ENCODE measurements at places on chromosomes 13 and 19.

DNA sequence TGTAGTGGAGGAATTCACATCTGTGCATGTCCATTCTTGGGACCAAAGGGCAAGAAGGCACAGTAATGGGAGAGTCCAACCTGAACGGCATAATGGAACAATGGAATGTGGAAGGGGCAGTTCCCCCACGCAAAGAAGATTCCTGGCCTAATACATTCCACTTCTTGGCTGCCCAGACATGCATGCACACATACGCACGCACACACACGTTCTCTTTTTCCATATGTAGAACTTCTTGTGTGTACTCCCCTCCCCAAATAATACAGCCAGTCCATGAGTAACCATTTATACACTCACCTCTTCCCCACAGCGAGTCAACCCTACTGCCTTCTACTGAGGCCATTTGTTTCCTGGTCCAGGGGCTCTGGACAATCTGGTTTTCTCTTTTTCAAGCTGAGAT is 6.0 kb upstream of the STK24 start:
- DNase-seq: no peak

- DNase-seq: no peak
Observed at GRCh38 chr13:37102896-37103295, 2.6 kb downstream of the CSNK1A1L start.

DNA sequence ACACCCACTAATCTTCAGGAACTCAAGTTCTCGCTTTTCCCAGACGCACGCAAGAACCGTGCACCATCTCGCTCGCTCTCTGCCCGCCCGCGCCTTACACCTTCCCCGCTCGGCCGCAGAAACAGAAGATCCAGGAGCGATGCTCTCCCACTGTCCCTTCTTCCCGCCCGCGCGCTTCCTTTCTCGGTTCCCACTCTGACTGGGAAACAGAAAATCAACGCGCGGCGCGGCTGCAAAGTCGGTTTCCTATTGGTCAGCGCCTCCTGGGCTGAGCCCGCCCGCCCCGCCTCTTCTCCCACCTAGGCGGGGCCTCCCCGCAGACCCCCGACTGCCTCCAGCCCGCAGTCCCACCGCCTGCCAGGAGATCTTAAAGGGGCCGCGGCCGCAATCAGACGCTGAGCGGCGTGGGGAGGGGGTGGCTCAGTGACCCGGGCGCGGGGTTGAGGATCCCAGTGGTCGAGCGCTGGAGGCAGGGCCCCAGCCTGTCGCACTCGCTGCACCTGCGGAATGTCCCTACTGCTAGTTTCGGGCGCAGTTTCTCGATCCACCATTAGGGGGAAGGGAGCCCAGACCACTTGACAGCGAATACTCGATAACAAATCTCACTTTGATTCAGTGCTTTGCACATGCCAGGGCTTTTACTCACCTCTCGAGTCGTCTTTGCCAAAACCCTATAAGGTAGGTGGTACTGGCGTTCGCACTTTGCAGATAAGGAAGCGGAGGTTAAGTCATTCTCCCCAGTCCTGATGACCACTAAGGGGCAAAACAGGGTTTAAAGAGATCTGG is 700 bp upstream of the SLC25A23 start:
- DNase-seq: peak; percentile 95

- DNase-seq: no peak
Observed at GRCh38 chr19:58021541-58022282, 12.1 kb upstream of the ZSCAN1 start.

GRCh38 chr19:45040059-45040771 is 1.4 kb downstream of the CLASRP start:
- no peak for DNase-seq

GRCh38 chr19:48636859-48637448 is at the start of gene DBP:
Gene DBP (minus strand): TSS chr19:48637379. CDS start chr19:48636994, 385 bp downstream.
- DNase-seq: no peak

DNA sequence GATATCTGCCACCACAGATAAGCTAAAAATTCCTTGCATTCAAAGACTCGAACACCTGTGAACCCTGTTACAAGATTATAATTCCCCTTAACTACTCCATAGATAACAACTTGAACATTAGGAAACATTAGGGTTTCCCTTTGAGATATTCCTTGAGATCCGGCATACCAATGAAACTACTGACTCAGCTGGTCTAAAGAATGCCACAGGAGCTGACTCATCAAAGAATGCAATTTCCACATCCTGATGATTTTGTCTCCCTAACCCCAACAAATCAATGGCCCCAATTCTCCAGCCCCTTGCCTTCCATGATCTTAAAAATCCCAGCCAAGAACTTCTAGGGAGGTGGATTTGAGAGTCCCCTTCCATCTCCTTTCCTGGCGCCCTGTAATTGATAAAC is 35.6 kb upstream of the ZNF599 start:
- no peak for DNase-seq

DNA sequence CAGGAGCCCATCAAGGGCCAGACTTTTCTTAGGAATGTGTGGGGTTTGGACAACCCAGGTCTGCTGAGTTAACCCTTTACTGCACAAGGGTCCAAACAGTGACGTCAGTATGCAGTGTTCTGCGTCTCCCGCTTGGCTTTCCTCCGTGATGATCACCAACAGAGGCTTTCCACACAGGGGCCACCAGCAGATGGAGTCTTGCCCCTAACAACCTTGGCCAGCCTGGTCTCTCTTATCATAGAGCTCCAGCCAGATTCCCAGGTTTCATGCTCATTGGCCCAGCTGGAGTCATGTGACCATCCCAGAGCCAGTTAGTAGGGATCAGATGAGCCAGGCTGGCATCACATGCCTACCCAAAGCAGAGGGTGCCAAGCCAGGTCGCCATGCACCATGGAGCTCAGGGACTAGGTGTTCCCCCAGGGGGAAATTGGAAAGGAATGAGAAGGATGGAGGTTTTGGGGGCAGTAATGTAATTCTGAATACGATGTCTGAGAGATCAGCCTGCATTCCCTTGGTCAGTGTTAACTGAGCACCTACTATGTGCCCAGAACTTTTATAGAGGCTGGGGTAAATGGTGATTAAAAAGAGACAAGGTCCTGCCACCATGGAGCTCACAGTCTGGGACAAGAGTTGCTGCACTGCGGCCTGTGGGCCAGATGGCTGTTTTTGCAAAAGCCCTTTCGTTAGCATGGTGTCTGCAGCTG is 61.2 kb downstream of the MYH14 start:
- no peak for DNase-seq

- no peak for DNase-seq
Observed at GRCh38 chr19:49973987-49974386, 13.0 kb upstream of the SIGLEC11 start.

DNA sequence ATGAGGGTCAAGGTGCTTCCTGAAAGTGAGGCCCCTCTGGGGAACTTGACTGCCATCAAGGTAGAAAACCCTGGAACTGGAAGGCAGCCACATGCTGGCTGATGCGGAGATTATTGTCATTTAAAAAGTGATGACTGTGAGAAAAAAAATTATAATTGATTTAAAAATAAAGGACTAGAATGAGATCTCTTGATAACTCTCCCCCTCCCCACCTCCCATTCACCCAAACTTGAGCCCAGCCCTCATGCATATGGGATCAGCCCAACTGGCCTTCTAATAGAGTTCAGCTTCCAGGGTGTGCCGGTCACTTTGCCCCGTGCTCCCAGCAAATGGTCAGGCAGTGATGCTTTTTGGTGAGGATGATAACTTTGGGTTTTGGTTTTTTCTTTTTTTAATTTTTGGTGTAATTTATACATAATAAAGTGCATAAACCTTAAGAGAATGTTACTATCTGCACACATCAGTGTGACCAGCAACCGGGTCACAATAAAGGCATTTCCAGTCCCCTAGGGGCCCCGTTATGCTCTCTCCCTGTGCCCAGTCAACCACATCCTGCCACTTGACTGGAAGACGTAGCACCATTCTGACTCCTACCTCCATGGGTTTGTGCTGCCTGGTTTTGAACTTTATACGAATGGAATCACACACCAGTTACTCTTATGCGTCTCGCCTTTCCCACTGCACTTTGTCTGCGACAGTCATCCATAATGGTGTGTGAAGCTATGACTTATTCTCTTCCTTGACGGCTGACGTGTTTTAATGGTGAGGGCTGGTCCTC is 187.9 kb downstream of the USP12 start:
- no peak for DNase-seq

DNA sequence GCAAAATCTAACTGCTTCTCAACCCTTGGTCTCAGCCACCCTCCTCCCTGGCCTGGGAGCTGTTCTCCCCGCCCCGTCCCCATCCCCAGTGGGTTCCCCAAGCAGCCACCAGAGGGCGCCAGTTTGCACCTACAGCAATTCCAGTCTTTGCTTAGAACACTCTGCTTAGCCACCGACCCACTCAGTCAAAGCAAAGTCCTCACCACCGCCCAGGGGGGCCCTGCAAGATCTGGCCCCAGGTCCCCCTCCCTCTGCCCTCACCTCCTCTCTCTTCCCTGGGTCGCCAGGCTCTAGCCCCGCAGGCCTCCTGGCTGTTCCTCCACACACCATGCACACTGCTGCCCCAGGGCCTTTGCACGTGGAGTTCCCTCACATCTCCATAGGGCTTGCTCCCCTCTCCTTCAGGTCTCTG is 12.4 kb downstream of the TMEM143 start:
- DNase-seq: no peak

GRCh38 chr19:30003866-30004265 is 61.8 kb downstream of the URI1 start:
- DNase-seq: no peak

- peak; percentile 4 for DNase-seq
Observed at GRCh38 chr19:344625-345319, at the start of gene MIER2. Gene MIER2 (minus strand): TSS chr19:344796. CDS start chr19:344782, 14 bp downstream.

GRCh38 chr19:5302396-5302795 is 38.2 kb downstream of the PTPRS start:
- DNase-seq: no peak

DNA sequence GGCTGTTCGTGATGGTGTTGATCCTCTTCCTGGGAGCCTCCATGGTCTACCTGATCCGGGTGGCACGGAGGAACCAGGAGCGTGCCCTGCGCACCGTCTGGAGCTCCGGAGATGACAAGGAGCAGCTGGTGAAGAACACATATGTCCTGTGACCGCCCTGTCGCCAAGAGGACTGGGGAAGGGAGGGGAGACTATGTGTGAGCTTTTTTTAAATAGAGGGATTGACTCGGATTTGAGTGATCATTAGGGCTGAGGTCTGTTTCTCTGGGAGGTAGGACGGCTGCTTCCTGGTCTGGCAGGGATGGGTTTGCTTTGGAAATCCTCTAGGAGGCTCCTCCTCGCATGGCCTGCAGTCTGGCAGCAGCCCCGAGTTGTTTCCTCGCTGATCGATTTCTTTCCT is 12.2 kb upstream of the C19orf33 start:
- DNase-seq: no peak

- no peak for DNase-seq
Observed at GRCh38 chr19:28210886-28211285, 1002.1 kb downstream of the UQCRFS1 start.

DNA sequence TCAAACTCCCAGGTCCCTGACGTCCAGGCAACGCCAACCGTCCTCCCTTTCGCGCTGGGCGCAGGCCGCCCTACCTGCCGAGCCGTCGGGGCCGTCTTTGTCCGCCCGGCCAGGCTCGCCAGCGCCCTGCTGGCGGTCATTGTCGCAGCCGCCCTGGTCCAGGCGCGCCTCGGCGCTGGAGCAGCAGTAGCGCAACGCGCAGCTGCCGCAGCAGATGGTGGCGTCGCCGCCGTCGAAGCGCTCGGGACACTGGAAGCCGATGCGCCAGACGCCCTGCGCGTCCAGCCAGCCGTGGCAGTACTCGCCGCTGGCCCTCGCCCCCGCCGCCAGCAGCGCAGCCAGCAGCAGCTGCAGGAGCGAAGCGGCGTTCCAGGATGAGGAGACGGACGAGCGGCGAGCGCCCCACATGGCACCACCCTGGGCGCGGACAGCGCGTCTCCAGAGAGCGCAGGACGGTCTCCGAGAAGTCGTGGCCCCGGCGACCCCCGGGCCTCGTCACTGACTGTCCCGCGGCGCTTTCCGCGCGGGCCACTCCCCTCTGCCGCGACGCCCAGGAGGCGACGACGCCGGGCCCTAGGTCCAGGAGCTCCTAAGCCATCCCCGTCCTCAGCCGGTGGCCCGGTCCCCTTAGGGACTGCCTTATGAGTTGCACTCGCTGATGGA is 1.1 kb downstream of the SHISA2 start:
- DNase-seq: peak; percentile 40

GRCh38 chr19:48994035-48994386 is 324 bp downstream of the RUVBL2 start:
- DNase-seq: no peak

DNA sequence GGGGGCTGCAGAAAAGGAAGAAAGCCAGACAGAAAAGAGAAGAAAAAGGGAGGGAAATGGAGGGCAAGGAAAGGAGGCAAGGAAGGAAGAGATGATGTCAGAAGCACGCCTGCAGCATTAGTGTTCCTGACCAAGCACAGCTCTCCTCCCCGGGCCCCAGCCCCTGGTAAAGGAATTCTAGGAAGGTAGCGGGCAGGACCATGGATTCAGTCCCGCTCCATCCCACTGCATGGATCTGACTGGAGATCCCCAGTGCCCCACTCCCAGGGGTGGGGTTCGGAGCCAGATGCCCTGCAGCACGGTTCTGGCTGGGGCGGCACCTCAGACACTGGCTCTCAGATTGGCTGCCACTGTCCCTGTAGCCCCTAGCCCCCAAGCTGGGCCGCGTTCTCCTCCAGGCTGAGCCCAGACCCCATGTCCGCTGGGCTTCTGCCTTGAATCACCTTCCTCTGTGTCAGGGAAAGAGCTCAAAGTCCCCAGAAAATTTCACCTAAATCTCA is 59.8 kb downstream of the TSHZ3 start:
- DNase-seq: no peak

Measured in DMS153 (cell line).